NCI-H1105 (cell line): ENCODE measurements at places on chromosomes 6 and 20.

DNA sequence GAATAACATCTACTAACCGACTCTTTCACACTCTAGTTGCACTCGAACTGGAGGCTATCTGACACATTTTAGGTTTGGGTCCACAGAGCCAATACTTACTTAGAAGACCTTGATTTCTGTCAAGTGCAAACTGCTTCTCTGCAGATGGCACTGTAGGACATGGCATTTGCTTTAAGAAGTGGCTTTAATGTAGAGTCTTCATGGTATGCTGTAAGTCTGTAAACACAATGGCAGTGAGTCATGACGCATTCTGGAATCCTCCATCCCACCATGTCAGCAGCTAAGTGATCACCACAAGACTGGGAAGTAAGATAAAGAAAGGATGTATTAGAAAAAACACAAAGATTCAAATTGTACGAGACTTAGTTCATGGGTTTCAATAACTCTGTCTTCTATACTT lies 377.0 kb upstream of the NOX3 start:
- no peak for DNase-seq

GRCh38 chr20:1363522-1363921 lies 29.3 kb downstream of the FKBP1A start:
- DNase-seq = no peak

DNA sequence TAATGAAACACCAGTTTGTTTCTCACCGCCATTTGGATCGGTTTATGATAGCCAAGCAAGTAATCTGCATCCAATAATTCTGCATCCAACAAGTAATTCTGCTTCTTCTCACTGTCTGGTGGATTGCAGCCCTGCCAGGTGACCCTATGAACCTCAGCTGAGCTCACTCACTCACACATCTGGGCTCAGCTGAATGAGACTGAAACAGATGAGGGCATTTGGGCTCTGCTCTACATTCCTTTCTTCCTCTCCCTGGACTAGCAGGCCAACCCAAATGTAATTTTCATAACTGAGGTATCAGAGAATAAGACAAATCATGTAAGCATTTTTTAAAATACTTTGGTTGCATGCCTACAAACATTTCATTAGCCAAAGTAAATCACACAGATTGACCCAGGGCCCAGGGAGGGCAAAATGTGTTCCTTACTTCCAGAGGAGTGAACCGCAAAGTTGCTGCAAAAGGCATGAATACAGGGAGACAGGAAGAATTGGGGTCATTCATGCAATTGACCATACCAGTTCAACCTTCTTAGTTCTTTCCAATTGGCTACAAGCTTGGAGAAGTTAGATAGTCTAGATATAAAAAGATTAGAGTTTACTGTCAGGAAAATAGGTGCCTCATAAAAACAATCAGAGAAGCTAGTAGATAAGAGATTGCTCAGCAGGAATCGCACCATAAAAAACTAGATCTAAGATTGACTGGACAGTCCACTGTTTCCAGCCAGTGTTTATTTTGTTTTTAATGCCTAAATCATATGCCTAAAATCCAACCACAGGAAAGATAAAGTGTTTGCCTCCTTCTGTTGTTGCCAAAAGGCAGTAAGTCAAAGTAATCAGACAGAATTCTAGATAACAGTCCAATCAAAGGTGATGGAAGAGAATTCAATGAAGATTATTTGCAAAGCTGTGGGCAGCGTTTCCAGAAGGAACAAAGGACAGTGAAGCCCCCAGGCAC lies 43.7 kb downstream of the CBLN4 start:
- DNase-seq = no peak

- no peak for DNase-seq
Observed at GRCh38 chr20:40960521-40960956, 68.1 kb upstream of the TOP1 start.

GRCh38 chr6:85363870-85364269 lies 86.0 kb upstream of the NT5E start:
- no peak for DNase-seq

GRCh38 chr6:154981079-154981870 lies 13.8 kb upstream of the TIAM2 start:
- no peak for DNase-seq

GRCh38 chr20:53079828-53080686 lies 107.9 kb downstream of the TSHZ2 start:
- DNase-seq = no peak
